ENCODE measurements at places on chromosomes 6 and 20.

GRCh38 chr6:163148451-163149278 lies 265.9 kb upstream of the QKI start:
- no peak for DNase-seq

- no peak for DNase-seq
These were observed 28.0 kb upstream of the CEP85L start for GRCh38 chr6:118679327-118679901.

- no peak for DNase-seq
These were observed 112.2 kb upstream of the LAMP5 start for GRCh38 chr20:9402141-9402540.

DNA sequence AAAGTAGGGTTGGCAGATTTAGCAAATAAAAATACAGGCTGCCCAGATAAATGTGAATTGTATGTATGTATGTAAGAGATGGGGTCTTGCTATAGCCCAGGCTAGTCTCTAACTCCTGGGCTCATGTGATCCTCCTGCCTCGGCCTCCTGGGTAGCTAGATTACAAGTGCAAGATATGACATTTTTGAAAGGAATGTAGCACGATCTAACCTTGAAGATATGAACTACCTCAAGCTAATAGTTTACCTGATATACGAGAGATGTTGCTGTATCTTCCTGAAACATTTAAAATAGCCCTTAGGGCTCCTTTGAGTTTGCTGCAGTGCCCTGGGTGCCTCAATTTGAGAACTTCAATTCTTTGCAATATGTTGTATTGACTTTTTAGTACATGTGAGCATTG lies 42.1 kb downstream of the AFG1L start:
- DNase-seq, result no peak

DNA sequence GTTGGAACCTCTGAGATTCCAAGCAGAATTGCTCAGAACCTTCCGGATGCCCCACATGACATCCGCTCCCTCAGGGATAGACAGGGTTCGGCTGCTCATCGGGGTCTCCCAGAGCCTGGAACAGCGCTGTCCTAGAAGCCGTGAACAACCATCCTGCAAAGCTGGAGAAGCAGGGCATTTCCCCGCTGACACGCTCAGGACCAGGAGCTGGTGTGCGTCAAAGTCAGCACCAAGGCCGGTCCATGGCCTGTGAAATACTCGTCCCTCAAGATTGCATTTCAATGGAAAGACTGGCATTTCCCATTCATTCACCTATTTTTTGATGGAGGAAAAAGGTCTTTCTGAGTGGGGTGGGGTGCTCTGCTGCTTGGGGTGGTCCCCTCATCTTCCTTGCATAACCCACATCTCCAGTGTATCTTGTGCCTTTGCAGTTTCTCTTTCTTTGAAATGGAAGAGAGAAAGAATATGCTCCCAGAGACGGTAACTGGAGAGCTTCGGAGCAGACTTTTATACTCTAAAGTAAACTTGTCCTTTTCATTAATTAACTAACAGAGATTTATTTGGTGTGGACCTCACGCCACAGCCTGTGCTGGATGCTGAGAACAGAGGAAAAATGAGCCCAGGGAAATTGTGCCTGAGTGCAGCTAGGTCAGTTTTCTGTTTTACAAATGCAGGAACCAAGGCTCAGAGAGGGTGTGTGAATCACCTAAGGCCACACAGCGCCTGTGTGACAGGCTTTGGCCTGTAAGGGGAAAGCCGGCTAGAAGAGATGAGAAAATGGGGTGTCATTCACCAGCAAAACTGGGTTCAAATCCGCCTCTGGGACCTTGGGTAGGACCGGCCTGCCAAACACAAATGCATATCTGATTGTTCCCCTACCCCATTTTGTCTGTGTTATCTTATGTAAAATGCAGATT lies 52.4 kb downstream of the RBM38 start:
- DNase-seq, result no peak

GRCh38 chr6:54282186-54282585 lies 26.1 kb upstream of the TINAG start:
- no peak for DNase-seq

DNA sequence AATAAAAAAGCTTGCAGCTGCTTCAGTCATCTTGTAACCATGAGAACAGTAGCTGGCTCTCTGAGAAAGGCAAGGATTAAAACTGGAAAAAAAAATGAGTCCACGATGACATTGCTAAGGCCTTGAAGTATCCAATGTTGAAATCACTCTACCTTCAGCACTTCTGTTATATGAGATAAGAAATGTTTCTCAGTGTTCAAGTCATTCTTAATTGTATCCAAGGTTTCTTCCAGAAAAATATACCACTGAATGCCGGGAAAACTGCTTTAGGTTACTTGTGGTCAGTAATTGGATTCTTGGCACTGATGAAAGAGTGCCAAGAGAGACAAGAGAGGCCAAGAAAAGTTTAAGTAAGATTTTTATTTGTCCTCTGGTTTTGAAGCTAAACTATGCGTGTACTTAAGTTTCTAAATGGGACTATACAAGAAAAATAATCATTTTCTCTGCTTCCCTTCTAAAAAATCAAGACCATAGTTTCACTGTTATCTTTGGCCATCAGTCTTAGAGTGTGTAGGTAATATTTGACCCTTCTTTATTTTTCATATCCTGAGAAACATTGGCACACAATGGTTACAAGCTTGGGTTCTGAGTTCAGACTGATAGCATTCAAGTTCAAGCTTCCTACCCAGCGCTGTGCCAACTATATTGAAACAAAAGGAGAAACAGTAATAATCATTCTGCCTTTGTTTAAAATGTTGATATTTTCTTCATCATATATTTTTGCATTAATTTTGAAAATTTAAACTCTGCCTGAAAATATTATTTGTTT lies 84.6 kb downstream of the TRDN start:
- DNase-seq, result no peak

- DNase-seq, result no peak
These were observed 29.6 kb upstream of the FOXC1 start for GRCh38 chr6:1580109-1580508.

- DNase-seq, result no peak
These were observed 198.9 kb downstream of the MTFR2 start for GRCh38 chr6:136051140-136051775.

DNA sequence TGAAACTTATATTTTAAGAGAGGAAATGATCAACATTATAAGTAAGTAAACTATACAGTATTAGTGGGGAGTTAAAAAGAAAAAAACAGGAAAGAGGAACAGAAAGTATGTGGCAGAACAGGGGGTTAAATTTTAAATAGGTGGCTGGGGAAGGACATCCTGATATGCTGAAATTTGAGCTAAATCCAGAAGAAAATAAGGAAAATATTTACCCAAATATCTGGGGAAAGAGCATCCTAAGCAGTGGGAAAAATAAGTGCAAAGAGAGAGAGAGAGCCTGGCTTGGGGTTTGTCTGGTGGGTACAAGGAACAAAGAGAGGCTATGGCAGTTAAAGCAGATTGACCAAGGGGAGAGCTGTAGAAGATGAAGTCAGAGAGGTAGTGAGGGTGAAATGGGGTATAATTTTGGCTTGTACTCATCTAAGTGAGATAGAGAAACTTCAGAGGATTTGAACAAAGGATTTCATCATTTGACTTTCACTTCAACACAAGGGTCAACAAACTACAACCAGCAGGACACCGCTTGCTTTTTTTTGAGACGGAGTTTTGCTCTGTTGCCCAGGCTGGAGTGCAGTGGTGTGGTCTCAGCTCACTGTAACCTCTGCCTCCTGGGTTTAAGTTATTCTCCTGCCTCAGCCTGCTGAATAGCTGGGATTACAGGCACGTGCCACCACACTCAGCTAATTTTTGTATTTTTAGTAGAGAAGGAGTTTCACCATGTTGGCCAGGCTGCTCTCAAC lies 328.4 kb upstream of the CNR1 start:
- DNase-seq, result no peak

DNA sequence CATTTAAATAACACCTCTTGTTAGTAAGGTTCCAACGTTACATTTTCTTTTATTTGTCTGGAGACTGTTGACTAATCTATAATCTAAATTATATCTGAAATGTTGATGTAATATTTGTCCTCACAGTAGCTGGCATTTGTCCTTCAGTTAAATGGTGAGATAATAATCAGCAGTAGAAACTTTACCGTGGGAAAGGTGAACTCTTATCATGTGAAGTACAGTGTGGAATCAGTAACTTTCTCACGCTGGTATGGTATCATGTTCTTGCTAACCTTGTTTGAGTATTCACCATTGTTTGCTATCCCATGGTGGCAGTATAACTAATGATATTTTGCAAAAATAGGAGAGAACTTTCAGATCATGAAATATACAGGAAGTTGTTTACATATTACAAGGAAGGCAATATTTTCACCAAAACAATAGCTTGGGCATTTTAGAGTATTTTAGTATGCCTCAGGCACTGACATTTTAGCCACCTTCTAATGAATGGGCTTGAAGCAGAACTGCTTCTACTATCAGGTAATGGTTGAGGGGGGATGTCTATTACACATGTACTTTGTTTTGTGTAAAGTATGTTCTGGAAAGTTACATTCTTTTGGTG lies 4.8 kb downstream of the GMNN start:
- no peak for DNase-seq

GRCh38 chr6:151784441-151785214 lies 22.9 kb upstream of the ESR1 start:
- DNase-seq, result no peak

GRCh38 chr6:38387971-38388370 lies 251.8 kb downstream of the BTBD9 start:
- no peak for DNase-seq

DNA sequence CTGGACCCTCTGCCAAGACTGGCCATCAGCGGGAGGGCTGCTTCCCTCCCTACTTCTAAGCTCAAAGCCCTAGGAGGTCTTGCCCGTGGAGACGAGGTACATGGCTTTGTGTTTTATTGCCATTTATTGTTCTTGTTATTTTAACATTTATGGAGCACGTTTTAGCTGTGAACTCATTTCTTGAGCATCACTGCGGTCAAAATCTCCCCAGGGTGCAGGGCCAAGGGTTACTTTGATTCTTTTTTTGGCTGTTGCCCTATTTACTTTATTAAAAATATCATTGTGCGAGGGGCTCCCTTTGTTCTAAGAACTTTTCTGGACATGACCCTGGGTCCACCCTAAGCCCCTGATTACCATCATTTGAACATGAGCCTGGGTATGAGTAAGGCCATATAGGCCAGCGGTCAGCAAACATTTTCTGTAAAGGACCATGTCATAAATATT lies 51.6 kb downstream of the EYA2 start:
- DNase-seq, result no peak

- no peak for DNase-seq
These were observed 858 bp downstream of the TP53INP2 start for GRCh38 chr20:34705008-34705396.
